Left ventricle myocardium inferior (tissue), 1 donor: ENCODE measurements at places on chromosomes 3 and 15. TPM values are rescaled to one million over a fixed set of nuclear protein-coding genes. Genes with fewer than 3 reads are reported as not detected.

Gene ZNF502
- 3.4 TPM for total RNA-seq

Gene CDHR4
- not detected for total RNA-seq

Gene ACKR4
- total RNA-seq = 5.2 TPM

Gene ABCC5
- 49.4 TPM for total RNA-seq

Gene SUCNR1
- 0.30 TPM for total RNA-seq

Gene GRAMD1C
- total RNA-seq = 2.0 TPM

Gene LDHAL6B
- total RNA-seq = not detected

Gene PCSK6
- 28.6 TPM for total RNA-seq

Gene FSIP1
- total RNA-seq = 1.2 TPM

Gene TMA7
- 258 TPM for total RNA-seq

Gene PRSS50
- total RNA-seq = 0.22 TPM

Gene IL16
- total RNA-seq = 3.8 TPM

Gene LRRC2
- total RNA-seq = 114 TPM

Gene DUOX1
- 0.80 TPM for total RNA-seq

Gene PLSCR2
- total RNA-seq = not detected

Gene EFCC1
- total RNA-seq = 1.5 TPM

Gene SMAD6
- total RNA-seq = 20.3 TPM

Gene LSMEM2
- total RNA-seq = 27.7 TPM

Gene HHLA2
- total RNA-seq = not detected

Gene XYLB
- 0.91 TPM for total RNA-seq

Gene PPP1R2
- 39.7 TPM for total RNA-seq

Gene STRIT1
- 11.7 TPM for total RNA-seq

Gene C3orf22
- total RNA-seq = not detected

Gene SMCO1
- total RNA-seq = 73.0 TPM

Gene SERINC4
- 0.44 TPM for total RNA-seq

Gene IMPG2
- total RNA-seq = 0.11 TPM

Gene ANKRD34C
- 0.66 TPM for total RNA-seq

Gene SNTN
- not detected for total RNA-seq

Gene GPR171
- total RNA-seq = not detected

Gene ADPGK
- 9.1 TPM for total RNA-seq

Gene PRTG
- total RNA-seq = 0.69 TPM

Gene SYNM
- 378 TPM for total RNA-seq

Gene STAB1
- total RNA-seq = 67.2 TPM

Gene CFAP91
- 0.44 TPM for total RNA-seq

Gene SLC22A14
- total RNA-seq = not detected

Gene MUC4
- total RNA-seq = 0.11 TPM

Gene SLC12A8
- total RNA-seq = not detected

Gene MAGI1
- 36.6 TPM for total RNA-seq

Gene ZMYND10
- total RNA-seq = not detected
